Bronchial epithelial cell (primary cell): ENCODE measurements at places on chromosomes 1 and 21. TPM values are rescaled to one million over a fixed set of nuclear protein-coding genes. Genes with fewer than 3 reads are reported as not detected.
A peak's percentile ranks its signal among the peaks of the same experiment; 100 is the strongest.

DNA sequence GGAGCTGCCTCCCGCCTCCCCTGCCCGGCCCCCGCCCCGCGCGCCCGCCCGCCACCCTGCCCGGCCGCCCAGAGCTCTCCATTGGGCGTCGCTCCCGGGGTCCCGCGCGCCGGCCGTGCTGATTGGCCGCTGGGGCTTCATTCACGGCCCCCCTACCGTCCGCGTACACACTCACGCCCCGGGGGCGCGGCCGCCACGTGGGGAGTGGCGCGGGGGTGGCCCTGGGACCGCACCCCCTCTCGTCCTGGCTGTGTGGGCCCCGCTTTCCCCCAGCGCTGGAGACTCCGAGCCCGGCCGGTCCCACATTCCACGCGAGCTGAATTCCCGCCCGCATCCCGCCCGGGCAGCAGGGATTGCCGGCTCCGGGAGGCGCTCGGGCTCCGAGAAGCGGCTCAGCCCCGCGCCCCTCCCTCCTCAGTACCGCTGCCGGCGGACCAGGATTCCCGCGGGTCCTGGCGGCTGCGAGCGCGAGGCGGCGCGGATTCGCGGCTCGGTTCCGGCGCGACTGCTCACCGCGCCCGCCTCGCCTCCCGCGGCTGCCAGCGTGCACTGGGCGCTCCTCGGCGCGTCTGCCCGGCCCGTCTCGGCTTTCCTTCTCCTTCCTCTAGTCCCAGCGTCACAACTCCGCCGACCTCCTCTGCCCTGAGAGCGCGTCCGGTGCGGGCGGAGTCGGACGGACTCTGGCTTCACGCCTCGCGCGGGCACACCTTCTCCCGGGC, 450 bp upstream of the POU3F1 start:
- DNase-seq, result peak; percentile 60

- no peak for DNase-seq
Measured at GRCh38 chr1:157956732-157957131, 36.7 kb upstream of the KIRREL1 start.

Gene TRPM2
- total RNA-seq, result under 0.01 TPM in 1 of 2 replicates, not detected in the other

DNA sequence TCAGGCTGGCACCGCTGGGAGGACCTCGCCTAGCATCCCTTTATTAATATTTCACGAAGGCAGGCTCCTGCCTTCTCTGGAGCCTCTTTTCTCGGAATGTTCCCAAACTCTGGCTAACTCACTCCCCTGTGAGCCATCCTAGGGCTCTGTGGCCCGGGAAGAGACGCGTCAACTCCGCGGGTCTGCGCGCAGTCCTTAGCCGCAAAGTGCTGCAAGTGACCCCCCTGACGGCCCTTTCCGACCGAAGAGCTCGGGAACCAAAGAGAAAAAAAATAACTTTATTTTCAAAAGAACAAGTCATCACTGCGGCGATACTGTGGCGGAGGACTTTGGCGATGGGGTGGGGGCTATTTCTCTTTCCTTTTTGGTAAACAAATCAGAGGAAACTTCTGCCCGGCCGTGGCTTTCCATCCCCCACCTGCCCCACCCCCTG, 14.6 kb downstream of the NR5A2 start:
- DNase-seq, result no peak

Gene SLC25A34
- total RNA-seq, result under 0.01 and 0.38 TPM in 2 replicates

Gene TOMM40L
- total RNA-seq, result 7.8 and 10.8 TPM in 2 replicates

- DNase-seq, result no peak
Measured at GRCh38 chr1:204751883-204752687, 66.5 kb upstream of the LRRN2 start.

DNA sequence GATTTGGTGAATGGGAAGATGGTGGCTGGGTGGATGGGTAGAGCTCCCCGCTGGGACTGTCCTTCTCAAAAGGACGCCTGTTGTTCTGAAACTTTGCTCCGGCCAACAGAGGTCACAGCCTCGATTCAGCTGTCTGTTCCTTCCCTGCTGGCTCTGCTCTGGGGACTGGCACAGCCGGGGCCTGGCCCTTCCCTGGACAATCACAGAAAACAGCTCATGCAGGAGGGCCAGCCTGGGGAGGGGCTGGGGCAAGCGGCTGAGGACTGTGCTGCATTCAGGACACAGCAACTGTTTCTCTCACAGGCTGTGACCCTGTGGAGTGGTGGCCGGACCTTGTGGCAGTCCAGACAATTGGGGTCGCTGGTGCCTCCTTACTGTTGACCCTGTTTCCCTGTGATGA, 110.7 kb upstream of the TMEM51 start:
- DNase-seq, result no peak

GRCh38 chr1:205068457-205069040, 15.7 kb downstream of the TMEM81 start:
- no peak for DNase-seq

Gene DNM3
- total RNA-seq, result 0.64 and 1.3 TPM in 2 replicates

Gene FCAMR
- total RNA-seq, result not detected in 2 replicates

DNA sequence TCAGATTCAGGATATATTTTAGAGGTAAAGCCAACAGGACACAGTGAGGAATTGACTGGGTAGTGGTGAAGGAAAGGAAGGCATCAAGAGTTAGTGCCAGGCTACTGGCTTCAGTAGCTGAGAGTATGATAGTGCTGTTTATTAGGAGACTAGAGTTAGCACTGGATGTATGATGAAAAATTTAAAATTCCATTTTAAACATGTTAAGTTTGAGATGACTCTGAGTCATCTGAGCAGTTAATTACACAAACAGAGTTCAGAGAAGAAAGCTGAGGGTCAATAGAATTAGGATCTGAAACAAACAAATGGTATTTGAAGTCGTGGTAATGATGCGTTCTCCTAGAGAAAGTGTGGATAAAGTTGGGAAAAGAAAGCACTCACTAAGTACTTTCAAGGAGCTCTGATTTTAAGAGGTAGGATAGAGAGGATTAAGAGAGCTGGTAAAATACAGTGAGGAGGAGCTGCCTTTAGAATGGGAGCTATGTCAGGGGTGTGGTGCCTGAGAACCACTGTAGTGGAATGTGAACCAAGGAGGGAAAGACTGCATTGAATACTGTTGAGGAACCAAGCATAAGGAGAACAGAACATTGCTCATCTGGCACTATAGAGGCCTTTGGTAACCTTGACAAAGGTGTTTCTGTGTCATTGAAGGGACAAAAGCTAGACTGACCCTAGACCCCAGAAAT, 21.7 kb upstream of the SHCBP1L start:
- peak; percentile 22 for DNase-seq

- peak; percentile 71 for DNase-seq
Measured at GRCh38 chr1:2231532-2232254, 3.6 kb downstream of the SKI start.

Gene NR1I3
- total RNA-seq, result not detected in 2 replicates

DNA sequence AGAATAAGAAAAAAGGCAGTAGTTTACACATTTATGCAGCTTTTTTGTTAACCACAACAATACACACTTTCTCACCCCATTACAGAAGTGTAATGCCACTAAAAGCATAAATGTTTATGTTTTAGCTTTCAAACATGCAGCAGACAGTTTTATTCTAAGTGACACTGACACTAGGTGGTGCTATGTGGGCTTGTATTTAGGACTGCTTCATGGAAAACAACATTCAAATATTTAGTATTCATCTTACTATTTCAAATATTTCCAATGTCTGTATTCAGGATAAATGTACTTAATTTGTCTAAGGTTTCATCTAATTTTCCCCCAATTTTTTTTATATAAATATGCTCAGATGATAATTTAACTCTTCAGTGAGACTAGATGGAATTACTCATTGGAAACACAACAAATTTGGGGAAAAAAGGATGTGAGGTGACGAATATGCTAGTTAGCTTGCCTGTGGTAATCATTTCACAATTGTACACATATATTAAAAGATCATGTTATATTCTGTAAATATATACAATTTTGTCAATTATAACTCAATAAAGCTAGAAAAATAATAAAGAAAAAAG, 71.4 kb downstream of the USP1 start:
- peak; percentile 50 for DNase-seq

- DNase-seq, result no peak
Measured at GRCh38 chr21:35127851-35128250, 78.7 kb upstream of the RUNX1 start.

GRCh38 chr1:109630898-109631512, 11.4 kb downstream of the AMPD2 start:
- no peak for DNase-seq

- DNase-seq, result peak; percentile 40
Measured at GRCh38 chr1:54229281-54229891, 29.4 kb downstream of the MRPL37 start.

GRCh38 chr21:36989699-36990507, 16.6 kb upstream of the RIPPLY3 start:
- peak; percentile 70 for DNase-seq

DNA sequence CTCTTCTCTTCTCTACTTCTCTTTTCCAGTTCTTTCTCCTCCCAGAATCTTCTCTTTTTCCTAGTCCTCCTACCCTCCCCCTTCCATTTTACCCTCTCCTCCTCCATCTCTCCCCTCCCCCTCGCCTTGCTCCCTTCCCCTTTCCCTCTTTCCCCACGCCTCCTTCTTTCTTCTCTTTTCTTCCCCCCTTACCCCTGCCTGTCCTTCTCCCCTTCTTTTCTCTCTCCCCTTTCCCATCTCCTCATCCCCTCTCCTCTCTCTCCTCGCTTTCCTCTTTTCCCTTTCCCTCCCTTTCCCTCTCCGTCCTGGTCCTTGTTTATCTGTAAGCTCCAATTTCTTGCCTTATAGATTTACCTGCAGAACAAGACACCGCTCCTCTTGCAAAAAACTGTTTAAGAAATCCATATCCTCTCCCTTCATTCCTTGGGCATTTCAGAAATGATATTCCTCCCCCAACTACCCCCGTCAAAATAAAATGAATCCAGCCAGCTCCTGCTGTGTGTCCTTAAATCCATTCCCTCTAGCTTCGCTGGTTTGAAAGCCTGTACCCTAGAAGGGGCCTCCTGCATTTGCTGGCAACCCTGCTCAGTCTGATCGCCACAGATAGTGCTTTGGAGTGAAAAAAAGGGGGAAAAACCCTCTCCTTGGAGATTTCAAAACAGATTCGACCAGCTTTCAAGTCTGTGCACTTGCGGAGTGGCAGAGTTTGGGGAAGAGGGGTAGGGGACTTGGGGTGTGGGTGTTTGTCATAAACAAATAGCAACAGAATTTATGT, 89.4 kb downstream of the PAPPA2 start:
- no peak for DNase-seq
